ENCODE measurements at places on chromosomes 13 and 19.

DNA sequence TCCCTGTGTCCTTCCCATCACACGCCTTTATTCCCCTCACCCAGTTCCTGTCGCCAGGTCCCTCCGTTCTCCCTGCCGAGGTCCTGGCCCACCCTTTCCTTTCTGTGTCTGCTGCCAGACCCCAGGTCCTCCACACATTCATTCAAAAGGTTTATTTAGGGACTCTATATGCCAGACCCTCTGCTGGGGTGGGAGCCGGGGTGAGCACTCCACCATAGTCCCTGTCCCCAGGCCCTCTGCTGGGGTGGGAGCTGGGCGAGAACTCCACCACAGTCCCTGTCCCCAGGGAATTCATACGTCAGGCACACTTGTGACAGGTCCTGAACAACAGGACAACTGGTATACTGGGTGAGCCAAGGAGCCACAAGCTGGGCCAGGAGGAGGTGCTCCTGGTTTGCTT lies 34.4 kb upstream of the TUBGCP3 start:
- DNase-seq, result no peak

GRCh38 chr13:77893066-77893465 lies 25.6 kb downstream of the EDNRB start:
- DNase-seq, result no peak

DNA sequence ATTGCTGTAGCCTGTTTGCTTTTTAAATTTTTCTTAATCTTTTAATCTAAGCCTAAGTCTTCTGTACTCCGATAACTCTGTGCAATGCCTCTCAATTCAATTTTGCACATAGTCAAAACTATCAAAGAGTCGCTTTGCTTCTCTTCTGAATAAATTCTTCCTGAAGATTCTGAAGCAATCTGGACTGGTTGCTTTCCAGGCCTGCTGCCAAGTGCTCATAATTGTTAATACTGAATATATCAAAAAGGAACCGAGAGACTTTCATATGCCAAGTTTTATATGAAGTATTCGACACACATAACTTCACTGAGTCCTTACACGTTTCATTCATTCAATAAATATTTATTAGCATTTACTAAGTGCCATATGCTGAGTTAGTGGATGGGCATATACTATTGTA lies 91.3 kb downstream of the EDNRB start:
- no peak for DNase-seq

GRCh38 chr13:30303269-30303668 lies 4.1 kb downstream of the KATNAL1 start:
- DNase-seq, result no peak

GRCh38 chr19:19884583-19884982 lies 16.2 kb upstream of the ZNF93 start:
- DNase-seq, result no peak
